Brain microvascular endothelial cell (primary cell): ENCODE measurements at places on chromosomes 12 and 14.
A peak's percentile ranks its signal among the peaks of the same experiment; 100 is the strongest.

- DNase-seq, result peak; percentile 40
These were observed 148.4 kb upstream of the SYT10 start for GRCh38 chr12:33587784-33588712.

- DNase-seq, result no peak
These were observed 99.6 kb downstream of the B4GALNT3 start for GRCh38 chr12:559208-559905.

DNA sequence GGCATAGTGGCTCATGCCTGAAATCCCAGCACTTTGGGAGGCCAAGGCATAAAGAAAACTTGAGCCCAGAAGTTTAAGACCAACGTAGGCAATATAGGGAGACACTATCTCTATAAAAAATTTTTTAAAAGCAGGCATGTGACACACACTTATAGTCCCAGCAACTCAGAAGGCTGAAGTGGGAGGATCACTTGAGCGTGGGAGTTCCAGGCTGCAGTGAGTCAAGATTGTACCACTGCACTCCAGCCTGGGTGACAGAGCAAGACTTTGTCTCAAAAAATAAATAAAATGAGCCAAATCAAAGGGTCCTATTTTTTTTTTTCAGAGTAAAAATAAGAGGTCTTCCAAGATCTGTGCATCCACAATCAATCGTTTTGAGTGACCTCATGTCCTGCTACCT lies 237.6 kb downstream of the SLC16A7 start:
- no peak for DNase-seq

- DNase-seq, result no peak
These were observed 17.8 kb downstream of the ZBTB42 start for GRCh38 chr14:104818714-104819161.

DNA sequence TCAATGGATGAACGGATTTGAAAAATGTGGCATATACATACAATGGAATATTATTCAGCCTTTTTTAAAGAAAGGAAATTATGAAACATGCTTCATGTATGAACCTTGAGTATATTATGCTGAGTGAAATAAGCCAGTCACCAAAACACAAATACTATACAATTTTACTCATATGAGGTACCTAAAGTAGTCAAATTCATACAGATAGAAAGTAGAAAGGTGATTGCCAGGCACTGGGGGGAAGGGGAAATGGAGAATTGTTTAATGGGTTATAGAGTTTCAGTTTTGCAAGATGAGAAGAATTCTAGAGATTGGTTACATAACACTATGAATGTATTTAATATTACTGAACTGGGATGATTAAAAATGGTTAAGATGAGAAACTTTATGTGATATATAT lies 171.4 kb downstream of the TMTC3 start:
- no peak for DNase-seq

DNA sequence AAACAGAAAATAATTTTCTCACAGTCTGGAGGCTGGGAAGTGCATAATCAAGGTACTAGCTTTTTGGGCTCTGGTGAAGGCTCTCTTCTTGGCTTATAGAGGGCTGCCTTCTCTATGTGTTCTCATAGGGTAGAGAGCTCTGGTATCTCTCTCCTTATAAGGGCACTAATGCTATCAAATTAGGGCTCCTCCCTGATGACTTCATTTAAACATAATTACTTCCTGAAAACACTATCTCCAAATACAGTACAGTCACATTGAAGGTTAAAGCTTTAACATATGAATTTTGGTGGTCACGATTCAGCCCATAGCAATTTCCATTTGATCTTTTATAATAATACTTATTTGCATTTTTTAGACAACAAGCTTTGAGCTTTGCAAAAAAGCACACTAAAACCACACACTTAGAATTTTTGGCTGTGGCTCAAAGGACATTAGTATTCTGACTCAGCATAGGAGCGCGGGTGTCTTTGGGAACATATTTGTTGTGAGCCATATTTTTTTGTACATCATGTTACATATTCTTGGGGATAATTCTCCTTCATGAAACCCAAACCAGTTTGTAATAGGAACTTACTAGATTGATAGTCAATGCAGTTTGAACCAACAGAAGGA lies 808.1 kb upstream of the FBXO33 start:
- DNase-seq, result no peak

- DNase-seq, result no peak
These were observed 731.2 kb downstream of the RERGL start for GRCh38 chr12:17358835-17359234.

DNA sequence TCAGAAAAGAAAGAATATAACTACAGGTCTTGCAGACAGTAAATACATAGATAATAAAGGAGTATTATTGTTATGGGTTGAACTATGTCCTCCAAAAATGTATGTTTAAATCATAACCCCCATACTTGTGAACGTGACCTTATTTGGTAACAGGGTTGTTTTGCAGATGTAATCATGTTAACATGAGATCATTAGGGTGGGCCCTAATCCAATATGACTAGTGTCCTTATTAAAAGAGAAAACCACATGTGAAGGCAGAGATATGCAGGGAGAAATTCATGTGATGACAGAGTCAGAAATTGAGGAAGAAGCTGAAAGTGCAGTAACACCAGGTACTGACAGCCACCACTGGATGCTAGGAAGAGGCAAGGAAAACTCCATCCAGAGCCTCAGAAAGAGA lies 29.0 kb downstream of the MAGOHB start:
- DNase-seq, result no peak

- peak; percentile 39 for DNase-seq
These were observed 113.3 kb upstream of the PRB2 start for GRCh38 chr12:11508699-11509098.

DNA sequence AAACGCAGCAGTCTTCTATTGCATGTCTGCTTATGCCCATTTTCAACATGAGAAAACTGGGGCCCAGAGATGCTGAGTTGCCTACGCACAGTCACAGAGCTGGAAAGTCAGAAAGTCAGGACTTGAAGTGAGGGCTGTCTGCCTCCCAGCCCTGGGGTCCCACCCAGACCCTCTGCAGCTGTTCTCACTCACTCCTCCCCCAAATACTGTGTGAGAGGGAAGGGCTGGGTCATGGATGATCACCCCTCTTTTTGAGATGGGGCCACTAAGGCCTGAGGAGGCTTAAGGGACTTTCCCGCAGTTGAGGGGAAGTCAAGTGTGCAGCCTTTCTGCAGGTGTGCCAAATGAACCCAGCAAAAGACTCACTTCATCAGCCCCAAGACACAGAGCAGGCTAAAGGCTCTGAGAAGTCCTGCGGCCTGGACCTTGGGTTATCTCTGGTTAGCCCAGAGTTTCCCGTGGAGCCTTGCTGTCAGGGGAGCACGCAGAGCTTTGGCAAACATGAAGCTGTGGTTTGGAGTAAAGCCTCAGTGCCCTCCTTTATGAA lies 18.7 kb downstream of the DTX1 start:
- no peak for DNase-seq

DNA sequence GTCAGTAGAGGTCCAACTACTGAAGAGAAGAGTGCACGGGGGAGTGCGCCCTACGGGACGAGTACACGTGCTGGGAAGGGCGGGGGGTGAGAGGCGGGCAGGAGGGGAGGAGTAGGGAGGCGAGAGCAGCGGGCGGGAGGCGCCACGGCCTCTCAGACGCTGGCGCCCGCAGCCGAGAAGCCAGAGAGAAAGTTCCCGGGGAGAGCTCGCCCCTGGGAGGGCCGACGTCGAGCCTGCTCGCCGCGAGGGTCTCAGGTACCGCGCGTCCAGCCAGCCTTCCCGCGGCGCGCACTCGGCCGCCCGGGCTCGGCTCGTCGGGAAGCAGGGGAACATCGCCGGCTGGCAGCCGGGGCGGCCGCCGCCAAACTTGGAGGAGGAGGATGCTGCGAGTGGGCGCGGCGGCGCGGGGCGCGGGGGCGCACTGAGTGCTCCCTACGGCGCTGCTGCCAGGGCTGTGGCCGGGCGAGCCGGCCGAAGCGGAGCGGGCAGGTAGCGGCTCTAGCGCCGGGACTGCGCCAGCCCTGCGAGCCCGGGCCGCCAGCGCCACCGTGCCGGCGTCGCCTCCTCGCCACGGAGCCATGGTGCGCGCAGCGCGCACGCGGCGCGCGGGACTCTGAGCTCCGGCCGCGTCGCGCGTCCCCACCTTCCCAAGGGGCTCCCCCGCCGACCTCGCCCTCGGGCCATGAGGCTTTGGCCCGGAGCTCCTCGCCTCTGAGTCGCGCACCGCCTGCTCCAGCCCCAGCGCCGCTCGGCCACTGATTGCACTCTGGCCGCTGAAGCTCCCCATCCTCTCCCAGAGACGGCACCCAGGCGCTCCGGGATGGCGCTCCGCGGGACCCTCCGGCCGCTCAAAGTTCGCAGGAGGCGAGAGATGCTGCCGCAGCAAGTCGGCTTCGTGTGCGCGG lies at the start of gene SLC24A4:
Gene SLC24A4, plus strand, starts transcription at position 155 of the 905 bp plus-strand sequence. Its CDS starts 666 bp downstream, at position 821.
- no peak for DNase-seq

- no peak for DNase-seq
These were observed 2.6 kb upstream of the RASAL1 start for GRCh38 chr12:113137861-113138783.

- DNase-seq, result no peak
These were observed 30.9 kb upstream of the TDRD9 start for GRCh38 chr14:103897075-103897947.

DNA sequence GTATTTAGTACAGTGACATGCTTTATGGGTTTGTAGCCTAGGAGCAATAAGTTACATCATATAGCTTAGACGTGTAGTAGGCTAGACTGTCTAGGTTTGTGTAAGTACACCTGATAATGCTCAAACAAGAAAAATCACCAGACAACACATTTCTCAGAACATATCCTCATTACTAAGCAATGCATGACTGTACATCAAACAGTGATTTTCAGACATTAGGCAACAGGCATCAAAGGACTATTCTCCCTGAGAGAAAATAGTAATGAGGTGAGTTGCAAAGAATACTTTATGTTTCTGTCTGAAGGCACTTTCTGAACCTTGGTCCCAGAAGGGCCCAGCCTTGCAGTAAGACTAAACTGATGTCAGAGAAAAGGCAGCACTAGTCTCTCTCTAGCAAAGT lies 48.4 kb upstream of the SYT10 start:
- DNase-seq, result no peak

GRCh38 chr12:62963486-62964041 lies 28.6 kb upstream of the PPM1H start:
- no peak for DNase-seq

- no peak for DNase-seq
These were observed 298.5 kb downstream of the ERC1 start for GRCh38 chr12:1289371-1290155.

DNA sequence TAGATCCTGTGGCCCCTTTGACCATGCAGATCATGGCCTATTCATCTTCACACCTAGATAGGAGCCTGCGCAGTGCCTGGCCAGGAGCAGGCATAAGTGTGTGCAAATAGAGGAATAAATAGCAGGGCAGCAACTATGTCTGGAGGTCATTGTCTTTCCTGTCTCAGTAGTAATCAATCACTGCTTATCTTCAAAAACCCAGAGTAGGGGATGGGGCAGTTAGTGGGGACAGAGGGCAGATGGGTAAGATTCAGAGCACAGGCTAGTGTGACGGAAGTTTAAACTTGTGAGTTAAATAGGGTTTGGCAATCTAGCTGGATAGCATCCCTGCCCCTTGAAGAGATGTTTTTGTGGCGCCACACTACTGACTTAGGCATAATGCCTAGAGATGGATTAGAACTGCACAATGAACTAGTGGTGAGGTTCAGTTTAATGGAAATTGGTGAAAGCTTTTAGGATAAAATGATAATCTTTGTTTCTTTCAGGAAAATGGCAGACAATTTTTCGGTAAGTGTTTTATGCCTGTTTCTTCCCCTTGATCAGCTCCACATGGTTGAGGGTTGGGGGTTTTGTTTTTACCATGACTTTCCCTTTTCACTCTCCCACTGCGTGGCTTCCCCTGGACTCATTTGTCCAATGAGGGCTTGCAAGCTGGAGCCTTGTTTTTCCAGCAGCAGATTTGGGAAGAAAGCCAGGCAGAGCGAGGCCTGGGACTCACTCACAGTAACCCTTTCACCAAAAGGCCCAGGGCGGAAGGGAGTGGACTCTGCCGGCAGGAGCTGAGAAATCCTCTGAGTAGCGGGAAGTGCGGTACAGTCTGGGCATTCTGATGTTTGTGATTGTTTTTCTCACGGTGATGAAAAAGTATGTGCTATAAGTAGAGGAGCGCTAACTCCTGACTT lies 8.1 kb downstream of the LGALS3 start:
- DNase-seq, result peak; percentile 90

- no peak for DNase-seq
These were observed 3.9 kb upstream of the ENDOU start for GRCh38 chr12:47729233-47729632.

- DNase-seq, result no peak
These were observed 6.0 kb upstream of the IFT81 start for GRCh38 chr12:110117956-110118685.

- no peak for DNase-seq
These were observed 652 bp downstream of the RFLNA start for GRCh38 chr12:124295431-124296058.

- peak; percentile 66 for DNase-seq
These were observed at the start of gene CSRP2 for GRCh38 chr12:76878899-76879709. Gene CSRP2, minus strand, starts transcription at chr12:76879019. Its CDS starts 12,759 bp downstream, at chr12:76866260.

- DNase-seq, result no peak
These were observed 906.3 kb downstream of the NRXN3 start for GRCh38 chr14:79076428-79076827.

GRCh38 chr12:65875640-65876071 lies 51.4 kb downstream of the HMGA2 start:
- no peak for DNase-seq

GRCh38 chr14:58780605-58781004 lies 142.8 kb downstream of the DACT1 start:
- no peak for DNase-seq

GRCh38 chr12:14611640-14612203 lies 44.0 kb upstream of the PLBD1 start:
- no peak for DNase-seq

- peak; percentile 1 for DNase-seq
These were observed 414 bp downstream of the UNC79 start for GRCh38 chr14:93431036-93431670.
